ENCODE measurements at places on chromosomes 13 and 19. TPM values are rescaled to one million over a fixed set of nuclear protein-coding genes. Genes with fewer than 3 reads are reported as not detected.
A peak's percentile ranks its signal among the peaks of the same experiment; 100 is the strongest.

OR7C1 gene
- total RNA-seq: not detected

- no peak for DNase-seq
These were observed 192.5 kb upstream of the PCDH20 start for GRCh38 chr13:61608138-61608537.

DNA sequence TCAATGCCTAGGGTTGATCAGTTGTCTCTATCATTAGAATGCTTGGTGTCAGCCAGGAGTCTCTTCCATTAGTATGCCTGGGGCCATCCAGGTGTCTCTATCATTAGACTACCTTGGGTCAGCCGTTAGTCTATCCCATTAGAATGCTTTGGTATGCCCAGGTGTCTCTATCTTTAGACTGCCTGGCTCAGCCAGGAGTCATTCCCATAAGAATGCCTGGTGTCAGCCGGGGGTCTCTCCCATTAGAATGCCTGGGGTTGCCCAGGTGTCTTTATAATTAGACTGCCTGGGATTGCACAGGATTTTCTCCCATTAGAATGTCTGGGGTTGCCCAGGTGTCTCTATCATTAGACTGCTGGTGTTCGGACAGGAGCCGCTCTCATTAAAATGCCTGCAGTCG, 1442.9 kb downstream of the UQCRFS1 start:
- no peak for DNase-seq

DNA sequence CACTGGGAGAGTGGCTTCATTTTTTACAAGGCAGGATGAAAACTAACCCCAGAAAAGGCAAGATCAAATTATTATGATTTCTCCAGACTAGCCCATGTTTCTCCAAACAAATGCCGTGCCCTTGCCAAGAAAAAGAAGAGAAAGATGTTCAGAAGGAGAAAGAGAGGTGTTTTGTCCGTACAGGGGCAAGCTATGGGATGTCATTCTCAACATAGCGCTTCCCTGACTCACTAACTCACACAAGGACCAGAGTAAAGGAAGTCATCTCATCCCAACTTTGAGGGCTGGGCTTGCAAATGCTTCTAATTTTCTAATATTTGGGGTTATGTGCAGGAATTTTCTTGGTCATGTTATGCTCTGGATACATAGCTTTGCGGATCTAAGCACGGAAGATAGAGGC, 224.2 kb upstream of the MAB21L1 start:
- no peak for DNase-seq

- DNase-seq: no peak
These were observed 14.6 kb downstream of the SIGLEC11 start for GRCh38 chr19:49946415-49946814.

DNA sequence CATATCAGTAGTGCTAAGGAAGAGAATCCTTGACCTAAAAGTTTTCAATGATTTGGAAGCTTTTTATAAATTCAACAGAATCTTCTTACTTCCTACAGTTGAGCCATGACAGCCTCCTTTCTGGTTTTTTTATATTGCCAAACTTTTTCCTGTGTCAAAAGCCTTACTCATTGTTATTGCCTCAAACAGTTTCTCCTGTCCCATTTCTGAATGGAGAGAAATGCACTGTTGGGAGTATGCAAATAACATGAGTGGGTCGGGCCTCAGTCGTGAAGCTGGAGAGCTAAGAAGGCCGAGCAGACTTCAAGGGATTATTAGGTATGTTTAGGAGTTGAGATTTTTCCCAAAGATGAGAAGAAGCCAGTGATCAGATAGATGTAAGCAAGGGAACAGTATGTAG, 766.4 kb upstream of the KLHL1 start:
- DNase-seq: no peak

- DNase-seq: peak; percentile 75
These were observed 505 bp upstream of the SHKBP1 start for GRCh38 chr19:40576151-40576584.

FBXO27 gene
- 2.2 TPM for total RNA-seq

DNA sequence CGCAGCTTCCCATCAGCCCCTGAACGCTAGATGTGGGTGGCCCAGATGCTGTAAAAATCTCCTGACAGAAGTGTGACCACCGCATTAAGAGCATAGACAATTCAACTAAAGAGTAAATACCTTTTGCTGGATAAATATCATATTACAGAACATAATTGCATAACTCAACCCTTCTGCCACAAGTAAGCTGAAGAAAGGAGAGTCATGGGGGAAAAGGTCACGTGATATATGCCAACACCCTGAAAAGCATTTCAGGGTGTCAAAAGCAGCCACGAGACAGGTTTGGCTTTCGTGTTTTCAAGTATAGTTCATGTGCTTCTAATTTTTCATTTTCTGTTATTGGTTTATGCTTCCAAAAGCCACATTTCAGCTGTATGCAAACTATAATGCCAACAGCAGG, 71.3 kb downstream of the LHFPL6 start:
- no peak for DNase-seq

DNA sequence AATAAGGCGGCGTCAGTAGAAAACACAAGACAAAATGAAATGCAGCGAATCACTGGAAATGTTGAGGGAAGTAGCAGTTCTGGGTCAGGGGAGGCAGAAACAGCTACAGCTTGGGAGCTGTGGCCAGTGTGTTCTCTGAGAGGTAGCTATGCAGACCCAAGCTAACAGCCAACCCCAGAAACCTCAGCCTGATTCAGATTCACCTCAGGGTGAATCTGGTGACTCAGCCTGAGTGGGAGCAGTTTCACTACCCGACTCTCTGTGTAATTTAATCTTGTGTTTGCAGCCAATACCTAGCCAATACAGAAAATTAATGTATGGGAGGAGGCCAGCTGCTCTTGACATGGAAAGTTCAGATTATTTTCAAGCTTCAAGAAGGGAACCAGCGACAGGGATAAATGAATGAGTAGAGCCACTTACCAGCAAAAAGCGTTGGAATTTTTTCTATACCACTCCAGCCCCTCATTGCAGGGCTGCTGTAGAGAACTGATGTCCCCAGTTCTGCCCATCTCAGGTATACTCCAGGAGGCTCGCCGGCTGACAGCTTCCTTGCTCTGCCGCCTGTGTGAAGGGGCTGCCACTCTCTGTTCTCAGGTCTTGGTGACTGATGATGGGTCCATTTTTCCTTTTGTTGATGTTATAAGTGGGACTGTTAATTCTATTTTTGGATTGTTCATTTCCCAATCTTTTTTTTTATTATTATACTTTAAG, 8.9 kb downstream of the IGFL3 start:
- DNase-seq: no peak

RNF17 gene
- not detected for total RNA-seq

DNA sequence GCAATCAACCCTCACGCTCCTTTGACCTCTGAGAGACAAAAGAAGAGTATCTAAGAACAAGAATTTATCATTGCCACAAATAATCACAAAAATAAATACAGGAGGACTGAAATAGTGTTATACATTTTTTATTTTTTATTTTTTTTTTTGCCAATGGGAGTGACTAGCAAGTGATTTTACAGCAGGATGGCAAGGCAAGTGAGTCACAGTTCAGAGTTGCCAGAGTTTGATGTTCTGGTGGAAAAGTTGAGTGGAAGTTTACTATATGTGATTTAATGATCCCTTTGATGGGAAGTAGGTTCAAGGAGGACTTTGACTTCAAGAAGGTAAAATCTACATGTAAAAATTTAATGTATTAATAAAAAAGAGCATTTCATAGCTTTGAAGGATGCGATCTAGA, 2691.4 kb downstream of the PCDH9 start:
- no peak for DNase-seq

DNA sequence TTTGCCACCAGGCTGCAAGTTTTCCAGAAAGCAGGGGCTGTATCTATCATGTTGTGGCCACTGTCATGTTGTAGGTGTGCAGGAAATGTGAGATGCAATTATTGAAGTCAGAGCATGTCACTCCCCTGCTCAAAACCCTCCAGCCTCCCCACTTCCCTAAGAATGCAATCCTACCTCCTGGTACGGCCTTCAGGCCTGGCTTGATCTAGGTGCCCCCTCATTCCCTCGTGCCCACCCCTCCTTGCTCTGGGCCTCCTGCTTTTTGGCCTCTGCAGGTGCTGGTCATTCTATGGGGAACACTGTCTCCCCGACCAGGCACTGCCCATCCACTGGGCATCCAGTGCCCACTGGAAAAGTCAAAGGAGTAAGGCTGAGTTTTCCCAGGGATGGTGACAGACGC, 28.5 kb upstream of the MATK start:
- no peak for DNase-seq

GRCh38 chr19:47376589-47377144, 27.6 kb downstream of the DHX34 start:
- DNase-seq: no peak

GRCh38 chr13:87777387-87777786, 106.2 kb downstream of the SLITRK5 start:
- no peak for DNase-seq

DNA sequence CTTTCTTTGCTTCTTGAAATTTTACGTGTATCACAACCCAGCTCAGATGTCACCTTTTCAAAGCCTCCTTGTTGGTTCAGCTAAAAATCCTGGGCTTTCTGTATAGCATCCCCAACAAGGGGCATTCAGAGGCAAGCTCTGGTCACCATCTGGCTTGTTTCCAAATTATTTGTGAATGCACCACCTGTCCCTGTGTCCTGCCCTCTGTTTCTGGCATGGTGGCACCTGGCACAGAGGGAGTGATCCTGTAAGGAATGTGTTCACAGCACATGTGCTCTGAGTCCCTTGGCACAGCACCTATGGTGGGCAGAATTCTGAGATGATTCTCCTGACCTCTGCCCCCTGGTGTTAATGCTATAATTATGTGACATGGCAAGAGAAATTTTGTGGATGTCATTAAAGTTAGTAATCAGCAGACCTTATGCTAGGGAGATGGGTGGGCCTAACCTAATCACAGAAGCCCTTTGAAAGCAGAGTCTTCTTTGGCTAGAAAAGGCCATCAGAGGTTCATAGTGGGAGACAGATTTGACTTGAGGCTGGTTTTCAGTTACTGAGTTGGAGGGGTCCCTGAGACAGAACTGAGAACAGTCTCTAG, 76.3 kb downstream of the ZNF429 start:
- DNase-seq: no peak

DNA sequence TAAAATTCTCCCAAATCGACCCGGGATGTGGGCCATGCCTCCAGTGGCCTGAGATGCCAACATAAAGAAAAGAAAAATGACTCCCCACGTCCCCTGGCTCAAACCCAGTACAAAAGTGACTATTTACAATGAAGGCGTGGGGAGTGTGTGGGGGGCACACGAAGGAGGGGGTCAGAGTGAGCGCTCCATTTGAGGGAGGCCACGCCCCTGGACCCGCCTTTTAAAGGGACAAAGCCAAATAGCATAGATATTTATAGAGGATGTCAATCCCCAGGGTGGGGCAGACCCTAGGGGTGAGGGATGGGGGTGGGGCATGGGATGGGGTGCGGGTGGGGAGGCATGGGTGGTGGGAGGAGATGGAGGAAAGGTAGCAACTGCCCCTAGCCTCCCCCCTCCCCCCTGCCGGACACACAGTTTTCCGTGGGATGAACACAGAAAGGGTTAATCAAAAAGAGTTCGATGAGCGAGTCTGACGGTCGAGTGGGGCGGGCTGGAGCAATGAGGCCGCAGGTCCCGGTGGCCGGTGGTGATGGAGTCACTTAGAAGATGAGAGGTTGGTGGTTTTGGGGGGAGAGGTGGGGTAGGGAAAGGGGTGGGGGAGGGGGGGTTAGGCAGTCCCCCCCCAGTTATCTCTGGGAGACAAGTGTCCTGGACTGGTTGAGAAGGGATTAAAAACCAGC, 20.1 kb upstream of the NANOS2 start:
- DNase-seq: no peak

- DNase-seq: peak; percentile 82
These were observed 65.1 kb upstream of the GTF3A start for GRCh38 chr13:27359199-27359821.

LRRC4B gene
- 28.5 TPM for total RNA-seq

DNA sequence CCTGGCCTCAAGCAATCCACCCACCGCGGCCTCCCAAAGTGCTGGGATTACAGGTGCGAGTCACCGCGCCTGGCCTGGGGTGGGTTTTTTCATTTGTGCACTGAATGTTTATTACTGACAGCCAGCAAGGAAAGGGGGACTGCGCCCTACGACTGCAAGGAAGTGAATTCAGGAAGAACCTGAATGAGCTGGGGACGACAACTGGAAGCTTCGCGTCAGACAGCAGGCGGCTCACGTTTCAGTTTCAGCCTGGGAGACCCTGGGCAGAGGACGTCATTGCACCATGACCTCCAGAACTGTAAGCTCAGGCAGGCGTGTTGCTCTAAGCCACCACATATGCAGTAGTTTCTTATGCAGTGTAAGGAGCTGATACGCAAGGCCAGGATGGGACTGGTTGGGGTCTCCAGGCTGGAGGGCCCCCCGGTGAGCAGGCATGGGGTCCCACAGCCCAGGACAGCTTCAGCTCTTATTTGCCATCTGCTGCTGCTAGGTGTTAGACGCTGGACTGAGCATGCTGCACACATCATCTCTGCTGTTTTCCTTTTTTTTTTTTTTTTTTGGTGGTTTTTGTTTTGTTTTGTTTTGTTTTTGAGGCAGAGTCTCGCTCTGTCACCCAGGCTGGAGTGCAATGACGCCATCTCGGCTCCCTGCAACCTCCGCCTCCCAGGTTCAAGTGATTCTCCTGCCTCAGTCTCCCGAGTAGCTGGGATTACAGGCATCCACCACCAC, 66.6 kb downstream of the GADD45B start:
- DNase-seq: no peak

B3GNT8 gene
- 15.9 TPM for total RNA-seq

DNA sequence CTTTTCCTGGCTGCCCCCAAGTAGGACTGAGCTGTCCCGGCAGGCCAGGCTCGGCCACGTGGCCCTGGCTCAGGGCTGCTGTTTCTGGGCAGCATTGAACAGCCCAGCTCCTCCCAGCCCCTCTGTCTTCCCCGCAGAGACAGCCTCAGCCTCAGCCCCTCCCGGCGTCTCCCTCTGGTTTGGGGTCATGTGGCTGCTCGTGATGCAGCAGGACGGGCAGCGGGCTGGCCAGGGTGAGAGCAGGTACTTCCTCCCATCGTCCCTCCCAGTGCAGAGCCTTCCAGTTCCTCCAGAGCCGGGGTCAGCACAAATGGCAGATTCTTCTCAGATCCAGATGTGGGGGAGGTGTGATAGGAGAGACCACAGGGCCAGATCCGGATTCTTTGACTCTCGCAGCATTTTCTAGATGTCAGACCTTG, 114.6 kb downstream of the KDM4B start:
- no peak for DNase-seq

CEACAM3 gene
- not detected for total RNA-seq

ZNF682 gene
- 23.9 TPM for total RNA-seq

GRCh38 chr13:46995874-46996273, 99.0 kb upstream of the HTR2A start:
- DNase-seq: no peak

DNA sequence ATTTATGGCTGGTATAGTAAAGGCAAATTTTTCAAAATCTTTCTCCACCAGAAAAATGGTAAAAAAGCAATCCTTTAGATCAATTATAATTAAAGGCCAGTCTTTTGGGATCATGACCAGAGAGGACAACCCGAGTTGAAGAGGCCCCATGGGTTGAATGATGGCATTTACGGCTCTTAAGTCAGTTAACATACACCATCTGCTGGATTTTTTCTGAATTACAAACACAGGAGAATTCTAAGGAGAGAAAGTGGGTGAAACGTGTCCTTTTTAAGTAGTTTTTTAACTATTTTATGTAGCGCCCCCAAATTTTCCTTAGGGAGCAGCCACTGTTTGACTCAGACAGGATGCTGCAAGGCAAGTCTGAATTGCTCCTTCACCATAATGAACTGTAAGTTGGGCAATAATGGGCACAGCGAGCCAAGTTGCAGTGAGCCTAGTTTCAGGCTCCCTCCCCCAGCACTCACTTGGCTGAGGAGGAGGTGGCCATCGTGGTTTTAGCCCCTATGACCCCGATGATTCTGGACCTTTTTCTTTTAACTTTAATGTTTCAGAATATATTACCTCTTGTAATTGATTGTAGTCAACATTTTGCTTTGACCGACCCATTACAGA, 13.6 kb upstream of the ZNF611 start:
- DNase-seq: no peak

GPR12 gene
- total RNA-seq: 2.5 TPM

Measured in glutamatergic neuron (in vitro differentiated cells).